ENCODE measurements at places on chromosomes 6 and 20. TPM values are rescaled to one million over a fixed set of nuclear protein-coding genes. Genes with fewer than 3 reads are reported as not detected.

Gene CRISP3
- polyA plus RNA-seq: not detected

Gene CARMIL1
- polyA plus RNA-seq: 10.1 TPM

Gene DEFB124
- not detected for polyA plus RNA-seq

Gene ALDH5A1
- 0.39 TPM for polyA plus RNA-seq

Gene KIF25
- not detected for polyA plus RNA-seq

Gene HEY2
- not detected for polyA plus RNA-seq

Gene IL17A
- polyA plus RNA-seq: not detected

Gene PDYN
- polyA plus RNA-seq: not detected

Gene MARCKS
- polyA plus RNA-seq: 16.0 TPM

Gene ZNF334
- 2.0 TPM for polyA plus RNA-seq

Gene CCN5
- polyA plus RNA-seq: not detected

Gene PERP
- polyA plus RNA-seq: 159 TPM

Gene OR12D2
- not detected for polyA plus RNA-seq

Gene NHSL1
- 17.8 TPM for polyA plus RNA-seq

Gene RBM24
- 0.54 TPM for polyA plus RNA-seq

Gene SIGLEC1
- polyA plus RNA-seq: not detected

Gene HSPA12B
- not detected for polyA plus RNA-seq

Gene GSTA3
- polyA plus RNA-seq: not detected

All from mammary epithelial cell (primary cell).